H7 (cell line): ENCODE measurements at places on chromosomes 16 and 17.

DNA sequence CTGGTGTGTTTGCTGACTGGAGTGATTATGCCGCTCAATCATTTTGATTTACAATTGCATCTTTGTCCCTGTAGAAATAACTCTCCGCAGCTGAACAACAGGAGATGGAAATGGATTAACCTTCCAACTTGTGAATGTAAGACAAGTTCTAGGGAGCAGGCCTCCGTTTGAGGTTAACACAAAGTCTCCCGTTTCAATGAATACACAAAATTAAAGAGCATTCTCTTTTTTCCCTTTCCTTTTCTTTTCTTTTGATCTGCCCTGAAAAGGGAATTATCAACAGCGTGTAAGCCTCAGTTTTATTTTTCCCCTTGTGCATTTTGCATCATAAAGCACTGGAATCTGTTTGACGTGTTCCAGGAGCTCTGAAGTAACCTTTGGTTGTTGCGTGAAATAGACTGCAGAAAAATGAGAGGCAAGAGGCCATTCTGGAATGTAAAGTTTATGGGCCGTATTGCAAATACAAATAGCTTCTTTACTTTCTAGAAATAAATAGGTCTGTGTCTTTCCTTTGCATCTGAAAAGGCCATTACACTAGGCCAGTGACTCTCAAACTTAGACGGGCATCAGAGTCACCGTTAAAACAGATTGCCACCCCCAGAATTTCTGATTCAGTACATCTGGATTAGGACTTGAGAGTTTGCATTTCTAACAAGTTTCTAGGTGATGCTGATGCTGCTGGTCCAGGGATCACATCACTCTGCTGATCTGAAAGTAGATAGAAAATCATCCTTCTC is 164.7 kb downstream of the ZNF18 start:
- no peak for DNase-seq

GRCh38 chr16:20102521-20102920 is 28.8 kb upstream of the GPR139 start:
- DNase-seq = no peak

DNA sequence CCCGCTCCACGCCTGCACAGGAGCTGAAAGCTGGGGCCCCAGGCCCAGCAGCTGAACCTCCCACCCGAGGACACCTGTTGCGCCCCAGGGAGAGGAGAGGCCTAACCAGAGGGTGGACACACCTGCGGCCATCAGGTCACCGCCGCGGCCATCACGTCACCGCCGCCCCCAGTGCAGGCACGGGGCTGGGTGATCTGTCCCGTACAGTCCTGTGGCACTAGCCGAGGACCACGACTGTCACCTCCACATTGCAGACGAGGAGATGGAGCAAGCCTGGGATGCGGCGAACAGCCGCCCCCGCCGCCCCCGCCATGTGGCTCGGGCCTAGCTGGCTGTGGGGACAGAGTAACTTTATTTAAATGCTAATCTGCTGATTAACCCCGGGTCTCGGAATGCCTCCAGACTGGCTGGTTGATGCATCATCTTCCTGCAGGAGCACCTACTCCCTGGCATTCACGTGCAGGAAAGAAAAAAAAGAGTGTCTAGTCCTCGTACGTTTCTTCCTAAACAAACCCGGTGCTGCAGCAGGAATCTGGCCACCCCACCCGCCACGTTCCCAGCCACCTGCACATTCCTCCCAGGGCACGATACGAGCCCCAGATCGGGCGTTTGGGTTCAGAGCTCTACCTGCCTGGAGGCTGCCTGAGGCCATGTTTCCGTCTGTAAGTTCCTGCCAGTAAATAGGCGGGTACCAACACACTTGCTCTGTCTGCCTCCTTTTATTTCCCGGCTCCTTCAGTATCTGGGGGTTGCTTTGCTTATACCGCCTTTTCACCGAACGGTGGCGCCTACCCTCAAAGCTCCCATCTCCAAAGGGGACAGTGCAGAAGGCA is 29.9 kb downstream of the PIEZO1 start:
- DNase-seq = peak; percentile 91

DNA sequence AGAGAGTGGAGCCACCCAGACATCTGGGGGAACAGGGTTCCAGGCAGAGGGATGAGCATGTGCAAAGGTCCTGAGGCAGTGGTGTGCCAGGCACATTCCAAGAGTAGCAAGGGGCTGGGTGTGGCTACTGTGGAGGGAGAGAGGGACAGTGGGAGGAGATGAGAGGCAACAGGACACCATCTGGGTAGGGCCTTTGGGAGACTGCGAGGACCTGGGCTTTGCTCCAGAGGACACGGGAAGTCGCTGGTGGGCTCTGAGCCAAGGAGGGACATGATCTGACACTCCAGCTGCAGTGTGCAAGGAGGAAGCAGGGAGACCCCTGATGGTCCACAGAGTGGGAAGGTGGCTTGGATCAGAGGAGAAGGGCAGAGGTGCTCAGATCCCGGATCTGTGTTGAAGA is 56.7 kb upstream of the MED9 start:
- no peak for DNase-seq

DNA sequence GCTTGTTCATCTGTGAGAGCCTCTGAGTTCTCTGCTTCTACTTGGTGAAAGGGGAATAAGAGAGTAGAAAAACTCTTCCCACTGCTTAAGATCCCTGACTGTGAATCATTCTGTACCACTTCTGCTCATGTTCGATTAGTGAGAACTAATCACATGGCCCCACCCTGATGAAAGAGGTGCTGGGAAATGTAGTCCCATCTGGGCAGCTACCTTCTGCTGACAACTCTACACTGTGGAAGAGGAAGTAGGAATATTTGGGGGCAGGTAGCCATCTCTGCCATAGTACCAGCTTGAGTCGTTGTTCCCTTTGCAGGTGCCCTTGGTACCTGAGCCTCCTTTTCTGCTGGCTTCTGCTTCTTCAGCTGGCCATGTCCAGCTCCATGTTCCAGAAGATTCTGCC is 29.9 kb downstream of the NKD1 start:
- DNase-seq = no peak

DNA sequence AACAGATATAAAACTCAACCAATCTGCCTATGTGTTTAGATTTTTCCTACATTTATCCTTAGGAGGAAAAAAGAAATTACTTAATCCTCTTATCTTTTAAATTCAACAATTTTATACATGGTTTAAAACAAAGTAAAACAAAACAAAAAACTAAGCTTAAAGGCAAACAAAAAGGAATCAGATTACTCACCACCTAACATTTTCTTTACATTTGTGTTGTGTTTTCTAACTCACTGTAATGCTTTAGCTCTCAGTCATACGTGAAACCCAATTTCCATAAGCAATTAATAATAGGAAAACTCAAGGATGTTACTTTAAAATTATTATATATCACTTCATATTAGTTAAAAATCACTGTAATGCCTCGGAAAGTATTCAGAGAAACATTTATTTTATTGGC is 6.7 kb upstream of the IRX5 start:
- DNase-seq = no peak

DNA sequence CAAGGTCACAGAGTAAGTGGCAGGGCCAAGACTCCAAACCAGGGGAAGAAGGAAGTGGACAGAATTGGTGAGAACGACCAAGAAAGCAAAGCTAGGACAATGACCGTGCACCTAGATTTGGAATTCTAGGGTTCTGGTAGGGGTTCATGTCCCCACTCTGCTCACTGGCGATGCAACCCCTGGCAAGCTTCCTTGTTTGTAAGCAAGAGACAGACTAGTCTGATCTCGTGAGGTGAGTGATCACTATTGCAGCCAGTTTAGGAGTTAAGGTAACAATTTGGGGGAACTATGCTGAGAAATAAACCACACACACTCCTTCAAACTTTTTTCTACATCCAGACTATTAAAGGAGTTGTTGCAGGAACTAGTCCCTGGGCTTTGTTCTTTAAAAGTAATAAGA is 48.1 kb downstream of the XPO6 start:
- no peak for DNase-seq

DNA sequence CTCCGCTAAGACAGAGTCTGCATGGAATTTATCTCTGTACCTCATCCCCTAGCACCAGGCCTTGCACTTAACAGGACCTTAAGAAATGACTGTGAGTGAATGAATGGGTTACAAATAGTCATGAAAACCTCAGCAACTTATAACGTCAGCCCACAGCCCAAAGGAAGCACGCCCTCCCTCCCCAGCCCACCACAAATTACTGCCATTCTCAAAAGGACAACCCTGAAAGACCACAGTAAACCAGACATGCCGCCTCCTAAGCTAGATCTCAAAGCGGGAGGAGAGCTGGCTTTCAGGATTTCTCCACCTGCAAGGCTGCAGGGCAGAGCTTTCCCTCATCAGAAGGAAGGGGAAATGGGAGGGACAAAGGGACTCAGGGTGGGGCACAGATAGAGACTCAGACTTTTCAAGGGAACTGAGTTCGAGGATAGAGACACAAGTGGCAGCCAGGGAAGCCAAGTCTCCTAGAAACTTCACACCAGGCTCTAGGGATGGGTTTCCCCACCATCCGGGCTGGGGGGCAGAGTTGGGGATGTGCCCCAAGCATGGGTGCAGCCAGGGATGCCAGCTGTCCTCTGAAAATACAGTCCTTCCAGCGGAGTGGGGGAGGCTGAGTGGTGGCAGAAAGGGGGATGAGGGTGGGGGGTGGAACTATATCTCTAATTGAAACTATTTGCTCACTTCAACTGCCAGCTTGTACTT is 56.7 kb downstream of the PLXDC1 start:
- no peak for DNase-seq

- no peak for DNase-seq
Measured at GRCh38 chr16:23148166-23148512, 1.1 kb downstream of the USP31 start.

GRCh38 chr16:10805334-10805733 is 13.3 kb downstream of the TVP23A start:
- DNase-seq = no peak

- DNase-seq = no peak
Measured at GRCh38 chr16:79003026-79003609, 597.4 kb downstream of the MAF start.

DNA sequence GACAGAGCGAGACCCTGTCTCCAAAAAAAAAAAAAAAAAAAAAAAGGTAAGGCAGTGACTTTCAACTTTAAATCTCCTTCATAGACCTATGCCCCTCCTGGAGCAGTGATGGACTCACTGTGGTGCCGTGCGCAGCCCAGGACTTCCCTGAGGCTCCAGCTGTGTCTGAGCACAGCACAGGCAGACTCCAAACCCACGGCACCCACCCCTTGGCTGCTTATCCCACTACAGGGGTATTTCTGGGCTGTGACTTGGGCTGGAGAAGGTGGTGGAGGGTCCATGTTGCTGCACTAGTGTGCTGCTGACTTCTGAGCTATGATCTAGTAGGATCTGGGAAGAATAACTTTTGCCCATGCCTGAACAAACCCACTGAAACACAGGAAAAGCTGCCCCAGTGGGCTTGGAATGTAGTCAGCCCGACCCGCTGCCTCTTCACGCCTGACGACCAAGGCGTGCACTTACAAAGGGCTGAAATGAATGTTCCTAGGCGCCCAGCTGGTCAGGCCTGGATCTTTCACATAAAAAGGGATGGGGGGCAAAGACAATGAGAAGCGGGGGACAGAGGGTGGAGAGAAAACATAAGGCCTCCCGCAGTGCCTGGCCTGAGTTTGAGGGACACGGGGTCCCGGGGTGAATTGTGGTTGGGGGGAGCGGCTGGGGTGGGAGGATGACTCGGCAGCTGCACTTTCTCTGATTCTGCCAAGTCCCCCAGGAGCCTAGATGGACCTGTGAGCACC is 83.0 kb downstream of the IRF8 start:
- no peak for DNase-seq

DNA sequence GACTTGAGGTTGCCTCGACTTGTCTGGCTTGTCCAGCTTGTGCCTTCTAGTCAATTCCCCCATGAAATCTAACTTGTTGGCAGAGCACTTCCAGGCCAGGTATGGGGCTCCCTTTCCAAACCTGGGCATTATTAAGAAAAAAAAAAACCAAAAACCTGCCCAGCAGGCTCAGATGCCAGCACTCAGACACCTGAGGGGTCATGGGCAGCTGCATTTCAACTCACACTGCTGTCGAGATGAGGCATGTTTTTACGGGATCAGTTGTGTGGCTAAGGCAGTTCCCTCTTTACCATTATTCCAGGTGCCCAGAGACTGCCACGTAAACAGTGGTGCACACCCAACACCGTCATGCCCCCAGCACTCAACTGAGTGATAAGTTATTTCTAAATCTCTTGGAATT is 17.8 kb downstream of the TMEM11 start:
- no peak for DNase-seq

DNA sequence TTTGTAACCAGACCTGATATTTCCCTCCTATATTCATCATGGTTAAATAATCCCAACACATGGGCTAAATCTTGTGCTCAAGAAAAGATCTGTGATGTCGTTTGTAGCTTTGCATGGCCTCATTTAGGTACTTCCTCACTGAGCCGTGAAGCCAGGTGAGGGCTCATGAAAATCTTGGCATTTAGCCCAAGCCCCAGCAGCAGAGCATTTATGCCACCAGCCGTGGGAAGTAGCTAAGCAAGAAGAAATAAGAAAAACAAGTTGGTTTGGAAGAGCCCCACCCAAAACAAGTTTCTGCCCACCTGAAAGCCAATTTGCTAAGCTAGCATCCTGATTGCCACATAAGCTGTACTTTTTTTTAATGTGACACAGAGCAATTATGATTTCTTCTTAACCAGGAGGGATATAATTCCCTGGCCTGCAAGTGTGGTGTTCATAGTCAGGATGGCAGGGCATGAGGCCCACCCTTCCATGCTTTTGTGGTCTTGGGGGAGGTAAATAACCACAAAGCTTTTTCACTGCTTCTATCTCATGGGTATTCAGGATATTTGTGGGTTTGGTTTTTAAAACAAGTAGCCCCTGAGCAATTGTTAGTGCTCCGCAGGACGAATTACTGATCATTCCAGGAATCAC is 10.5 kb downstream of the TMIGD1 start:
- no peak for DNase-seq

DNA sequence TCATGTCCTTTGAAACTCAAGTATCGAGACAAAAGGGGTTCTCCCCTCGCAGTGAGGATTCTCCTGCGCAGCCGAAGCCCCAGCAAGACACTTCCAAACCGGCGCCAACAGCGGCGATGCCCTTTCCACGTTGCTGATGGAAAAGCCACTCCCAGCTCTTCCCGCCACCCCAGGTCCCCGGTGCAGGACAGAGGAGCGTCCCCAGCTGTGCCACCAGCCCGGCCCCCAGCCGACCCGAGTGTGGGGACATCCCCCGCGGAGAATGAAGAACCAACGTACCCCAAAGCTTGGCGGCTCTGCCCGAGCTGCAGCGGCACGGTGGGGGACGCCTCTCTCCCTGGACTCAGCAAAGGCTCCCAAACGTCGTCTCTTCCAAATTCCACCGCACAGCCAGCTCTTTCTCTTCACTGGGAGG is 573 bp downstream of the CHST6 start:
- peak; percentile 80 for DNase-seq

DNA sequence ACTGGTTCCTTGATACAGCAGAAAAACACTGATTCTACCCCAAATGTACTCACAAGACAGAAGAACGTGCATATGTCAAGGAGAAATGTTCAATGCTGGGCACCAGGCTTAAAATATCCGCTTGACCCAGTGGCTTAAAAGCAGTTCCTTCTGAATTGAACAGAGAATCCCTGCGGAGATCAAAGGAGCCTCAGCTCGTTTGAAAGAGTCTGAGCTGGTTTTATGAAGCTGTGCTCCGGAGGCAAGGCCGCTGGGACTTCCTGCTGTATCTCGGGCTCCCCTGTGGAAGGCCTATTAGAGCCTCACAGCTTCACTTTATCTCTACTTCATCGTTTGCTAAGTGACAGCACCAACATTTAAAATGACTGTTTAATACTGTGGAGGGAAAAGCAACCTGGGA is 2.2 kb downstream of the LMF1 start:
- no peak for DNase-seq

- peak; percentile 60 for DNase-seq
Measured at GRCh38 chr17:44844390-44844830, 3.3 kb upstream of the HIGD1B start.
